ENCODE measurements at places on chromosomes 2 and 18.

GRCh38 chr2:96241900-96242611 is 23.7 kb downstream of the TMEM127 start:
- peak; percentile 65 for ATAC-seq

GRCh38 chr2:234850818-234851217 is 101.0 kb upstream of the SH3BP4 start:
- no peak for ATAC-seq

GRCh38 chr2:33205693-33206434 is 259.1 kb downstream of the LTBP1 start:
- no peak for ATAC-seq

DNA sequence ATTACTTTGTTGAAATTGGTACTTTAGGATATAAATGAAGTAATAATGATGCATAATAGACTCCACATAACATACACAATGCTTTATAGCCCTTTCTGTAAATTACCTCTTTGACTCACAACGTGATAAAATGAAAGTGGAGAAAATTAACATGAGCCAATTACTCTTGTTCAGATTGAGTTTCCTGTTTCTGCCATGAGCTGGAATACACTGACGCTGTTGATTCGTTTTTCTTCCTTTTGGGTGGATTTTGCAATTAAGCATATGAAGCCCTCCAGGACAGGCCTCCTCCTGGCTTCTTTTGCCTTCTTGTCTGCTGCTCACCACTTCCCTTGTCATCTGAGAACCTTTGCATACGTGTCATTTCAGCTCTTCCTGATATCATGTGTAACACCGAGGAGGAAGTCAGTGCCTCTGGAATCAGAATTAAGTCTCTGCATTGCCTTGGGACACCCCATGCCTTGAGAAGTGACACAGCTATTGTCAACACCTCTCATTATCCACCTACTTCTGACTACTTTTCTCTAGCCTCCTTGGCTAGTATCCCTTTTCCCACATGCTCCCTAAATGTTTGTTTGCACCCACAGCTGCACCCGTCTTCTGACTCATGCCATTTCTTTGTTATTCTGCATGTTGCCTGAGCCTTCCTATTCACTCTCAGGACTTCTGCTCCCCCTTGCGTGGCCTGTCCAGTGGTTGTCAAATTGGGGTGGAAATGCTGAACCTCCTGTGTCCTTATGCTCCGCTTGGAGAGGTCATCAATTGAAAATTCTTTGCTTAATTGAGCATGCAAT is 134.1 kb downstream of the FMNL2 start:
- ATAC-seq = peak; percentile 32

DNA sequence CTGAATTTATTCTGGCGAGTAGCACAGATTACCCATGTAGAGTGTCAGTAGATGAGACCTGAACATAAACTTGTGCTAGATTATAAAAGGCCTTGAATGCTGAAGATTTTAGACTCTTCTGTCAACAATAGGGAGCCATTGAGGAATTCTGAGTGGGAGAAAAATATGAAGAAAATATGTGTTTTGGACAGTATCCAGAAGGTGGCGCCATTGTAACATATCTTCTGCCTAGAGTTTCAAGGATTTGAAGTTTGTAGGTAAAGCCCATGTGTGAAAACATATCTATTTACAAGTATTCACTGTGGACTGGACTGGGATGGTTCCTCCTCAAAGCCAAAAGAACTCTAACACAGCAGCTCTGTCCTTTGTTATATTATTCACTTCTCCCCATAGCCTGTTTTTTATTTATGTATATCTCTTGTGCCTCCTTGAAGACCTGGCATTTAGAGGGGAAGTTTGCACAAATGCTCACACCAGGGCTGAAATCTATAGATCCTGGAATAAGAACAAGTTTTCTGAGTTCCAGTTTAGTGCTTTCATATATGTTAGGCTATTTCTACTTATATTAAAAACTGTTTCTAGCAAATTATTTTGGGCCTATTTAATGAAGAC is 124.9 kb downstream of the RDH14 start:
- no peak for ATAC-seq

DNA sequence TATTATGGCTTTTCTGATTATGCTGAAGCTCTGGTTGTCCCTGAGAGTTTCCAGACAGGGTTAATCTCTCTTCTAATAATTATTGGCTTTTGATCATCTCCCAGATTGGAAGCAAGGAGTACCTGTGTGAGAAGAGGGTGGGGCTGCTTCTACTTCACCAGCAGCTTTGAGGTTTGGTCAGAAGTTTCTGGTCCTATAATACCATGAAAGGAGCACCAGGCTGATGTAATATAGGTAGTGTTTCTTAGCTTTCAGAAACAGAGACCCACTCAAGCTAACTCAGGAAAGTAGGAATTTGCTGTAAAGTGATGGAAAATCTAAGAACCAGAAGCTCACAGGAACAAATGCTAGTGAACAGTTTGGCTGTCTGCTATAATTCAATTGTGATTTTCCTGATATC is 57.6 kb downstream of the SGPP2 start:
- ATAC-seq = no peak

DNA sequence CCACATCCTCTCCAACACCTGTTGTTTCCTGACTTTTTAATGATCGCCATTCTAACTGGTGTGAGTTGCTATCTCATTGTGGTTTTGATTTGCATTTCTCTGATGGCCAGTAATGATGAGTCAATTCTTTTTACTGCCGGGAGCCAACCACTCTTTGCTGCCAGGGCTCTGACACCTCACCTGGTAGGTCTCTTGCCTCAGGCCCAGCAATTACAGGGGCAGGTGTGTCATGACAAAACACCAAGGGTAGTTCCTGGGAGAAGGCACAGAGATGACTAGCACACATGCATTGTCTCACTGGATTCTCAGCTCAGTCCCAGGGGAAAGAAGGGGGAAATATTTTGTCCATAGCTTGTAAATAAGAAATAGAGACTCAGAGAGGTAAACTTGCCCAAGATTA is 122.3 kb downstream of the CHST9 start:
- ATAC-seq = no peak

DNA sequence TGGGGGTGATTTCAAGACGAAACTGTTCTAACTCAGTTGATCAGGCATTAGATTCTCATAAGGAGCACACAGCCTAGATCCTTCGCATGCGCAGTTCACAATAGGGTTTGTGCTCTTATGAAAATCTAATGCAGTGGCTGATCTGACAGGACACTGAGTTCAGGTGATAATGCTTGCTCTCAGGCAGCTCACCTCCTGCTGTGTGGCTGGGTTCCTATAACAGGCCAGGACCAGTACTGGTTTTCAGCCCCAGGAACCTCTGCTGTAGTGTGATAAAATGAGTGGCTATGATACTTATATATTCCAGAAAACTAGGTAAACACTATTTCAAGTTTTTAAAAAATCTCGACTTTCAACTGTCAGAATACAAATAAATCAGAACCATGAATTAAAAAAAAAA is 271.4 kb downstream of the GALNT13 start:
- no peak for ATAC-seq

DNA sequence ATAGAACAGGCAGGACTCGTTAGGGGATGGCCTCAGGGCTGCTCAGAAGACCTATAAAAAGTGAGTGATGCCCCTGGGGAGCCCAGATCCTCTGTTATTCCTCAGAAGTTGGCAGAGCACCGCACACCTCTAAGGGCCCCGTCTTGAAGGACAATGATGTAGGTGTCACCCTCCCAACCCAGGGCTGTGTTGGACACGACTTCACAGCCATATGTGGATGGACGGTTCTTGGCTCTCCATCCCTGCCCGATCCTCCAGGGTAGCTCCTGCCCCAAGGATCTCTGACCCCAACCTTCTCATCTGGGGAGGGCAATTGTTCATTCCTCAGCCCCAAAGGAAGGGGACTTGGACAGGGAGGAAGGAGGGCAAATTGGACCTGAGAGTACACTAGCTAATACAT is 246.1 kb downstream of the DYSF start:
- no peak for ATAC-seq

DNA sequence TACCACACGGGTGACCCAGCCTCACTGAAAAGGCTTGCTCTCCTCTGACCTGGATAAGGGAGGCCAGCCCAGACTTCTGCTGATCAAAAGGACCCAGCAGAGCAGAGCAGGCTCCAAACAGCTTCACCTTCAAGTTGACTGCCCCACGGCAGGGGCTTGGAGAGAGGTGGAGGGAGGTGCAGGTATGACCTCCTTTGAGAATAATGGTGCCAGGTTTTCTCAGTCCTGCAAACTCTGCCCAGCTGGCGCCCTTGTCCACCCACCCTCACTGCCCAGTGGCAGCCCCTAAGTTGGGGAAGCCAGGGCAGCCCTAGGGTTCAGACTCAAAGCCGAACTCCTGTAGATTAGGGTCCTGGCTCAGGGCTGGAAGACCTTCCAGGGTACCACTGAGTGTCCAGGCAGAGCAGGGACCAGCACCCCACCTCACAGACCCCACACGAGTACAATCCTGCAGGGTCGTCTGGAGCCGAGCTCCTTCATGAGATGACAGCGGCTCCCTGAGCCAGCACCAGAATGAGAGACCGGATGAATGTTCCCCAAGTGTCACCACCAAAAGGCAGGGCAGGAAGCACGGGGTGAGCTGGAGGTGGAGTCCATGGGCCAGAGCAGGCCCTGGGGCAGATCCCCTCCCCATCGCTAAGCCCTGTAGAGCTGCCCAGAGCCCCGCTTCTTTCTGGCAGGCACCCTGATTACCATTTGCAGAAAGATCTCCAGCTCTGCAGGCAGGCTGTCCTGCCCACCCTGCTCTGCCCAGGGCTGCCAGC is 3.6 kb upstream of the GPC1 start:
- no peak for ATAC-seq

DNA sequence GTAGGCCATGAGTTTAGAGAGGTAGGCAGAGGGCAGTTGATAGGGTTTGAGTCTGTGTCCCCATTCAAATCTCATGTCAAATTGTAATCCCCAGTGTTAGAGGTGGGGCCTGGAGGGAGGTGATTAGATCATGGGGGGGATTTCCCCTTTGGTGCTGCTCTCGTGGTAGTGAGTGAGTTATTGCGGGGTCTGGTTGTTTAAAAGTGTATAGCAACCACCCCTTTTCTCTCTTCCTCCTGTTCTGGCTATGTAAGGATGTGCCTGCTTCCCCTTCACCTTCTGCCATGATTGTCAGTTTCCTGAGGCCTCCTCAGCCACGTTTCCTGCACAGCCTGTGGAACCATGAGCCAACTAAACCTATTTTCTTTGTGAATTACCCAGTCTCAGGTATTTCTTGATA is 25.5 kb downstream of the MARCHF4 start:
- ATAC-seq = no peak

DNA sequence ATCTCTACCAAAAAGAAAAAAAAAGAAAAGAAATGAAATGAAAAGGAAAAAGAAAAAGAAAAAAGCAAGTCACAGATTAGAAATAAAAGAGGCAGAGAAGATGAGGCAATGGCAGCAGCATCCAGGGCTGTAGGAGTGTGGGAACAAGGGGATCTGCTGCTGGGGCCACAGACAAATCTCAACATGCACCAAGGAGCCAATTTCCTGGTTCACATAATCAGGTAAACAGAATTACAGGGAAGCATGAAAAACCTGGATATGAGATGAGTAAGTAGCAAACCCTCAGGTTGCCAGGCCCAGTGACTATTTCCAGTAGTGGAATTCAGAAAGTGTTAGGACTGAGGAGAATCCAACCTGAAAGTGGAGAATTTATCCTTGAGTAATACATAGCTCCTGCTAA is 77.4 kb upstream of the ARHGAP28 start:
- no peak for ATAC-seq

DNA sequence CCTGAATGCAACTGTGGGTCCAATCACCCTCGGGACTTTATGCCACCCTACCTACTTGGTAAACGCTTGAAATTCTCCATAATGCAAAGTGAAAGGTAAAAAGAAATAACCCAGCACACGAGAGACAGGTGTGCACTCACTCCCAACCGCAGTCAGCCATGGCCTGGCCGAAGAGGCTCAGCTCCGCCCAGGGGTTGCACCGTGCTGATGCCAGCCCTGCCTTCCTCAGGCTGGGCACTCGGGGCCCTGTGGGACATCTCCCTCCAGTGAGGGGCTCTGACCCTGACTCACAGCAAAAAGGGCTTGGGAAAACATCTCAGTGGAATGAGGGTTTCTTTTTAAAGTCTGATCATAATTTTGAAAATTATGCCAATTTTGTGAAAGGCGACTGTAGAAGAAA is 13.3 kb downstream of the SLC66A2 start:
- no peak for ATAC-seq

GRCh38 chr2:71779774-71780105 is 326.4 kb downstream of the DYSF start:
- no peak for ATAC-seq

- ATAC-seq = no peak
These were observed 502.9 kb upstream of the ZEB2 start for GRCh38 chr2:145022666-145023333.

- ATAC-seq = no peak
These were observed 587.5 kb downstream of the XIRP2 start for GRCh38 chr2:167475791-167476190.

DNA sequence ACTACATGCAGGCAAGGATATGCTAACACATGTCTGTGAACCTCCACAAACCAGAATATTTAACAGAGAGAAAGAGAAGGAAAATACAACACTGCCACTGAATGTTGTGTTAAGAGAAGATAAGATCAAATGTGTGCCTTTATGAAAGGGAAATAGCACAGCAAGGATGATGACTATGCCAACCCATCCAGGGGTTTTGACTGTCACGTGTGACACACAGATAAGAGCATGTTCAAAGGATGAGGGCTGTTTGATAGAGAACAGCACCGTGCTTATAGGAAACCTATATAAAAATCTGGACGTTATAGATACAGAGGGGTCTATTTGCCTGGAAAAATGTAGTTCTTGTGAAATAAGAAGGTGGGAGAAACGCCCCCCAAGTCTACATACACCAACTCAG is 911.8 kb downstream of the CPS1 start:
- ATAC-seq = no peak

- no peak for ATAC-seq
These were observed 697.0 kb upstream of the ID2 start for GRCh38 chr2:7984693-7985353.

GRCh38 chr2:42809131-42809818 is 16.9 kb upstream of the HAAO start:
- no peak for ATAC-seq

DNA sequence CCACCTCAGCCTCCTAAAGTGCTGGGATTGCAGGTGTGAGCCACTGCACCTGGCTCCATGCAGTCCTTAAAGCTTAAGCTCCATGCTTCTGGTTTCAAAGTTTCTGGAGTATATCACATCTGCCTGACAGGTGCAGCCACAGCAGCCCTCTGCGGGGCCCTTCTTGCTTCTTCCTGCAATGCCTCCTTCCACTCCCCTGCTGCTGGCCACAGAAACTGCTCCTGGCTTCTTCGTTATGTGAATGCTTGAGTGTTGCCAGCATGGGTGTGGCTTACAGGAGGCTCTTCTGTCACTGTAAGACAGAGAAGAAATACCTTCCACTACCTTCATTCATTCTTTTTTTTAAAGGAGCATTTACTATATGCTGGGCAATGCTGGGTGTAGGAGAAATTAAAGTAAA is 10.1 kb upstream of the CCBE1 start:
- ATAC-seq = no peak

- ATAC-seq = no peak
These were observed 71.1 kb upstream of the SH3BP4 start for GRCh38 chr2:234880551-234881211.

GRCh38 chr2:21453723-21454450 is 330.1 kb downstream of the TDRD15 start:
- ATAC-seq = no peak

- ATAC-seq = no peak
These were observed 20.4 kb upstream of the TMEM247 start for GRCh38 chr2:46458763-46459500.

Measured in gastroesophageal sphincter (tissue), 4 donors.